ENCODE measurements at places on chromosomes 6 and 20. TPM values are rescaled to one million over a fixed set of nuclear protein-coding genes. Genes with fewer than 3 reads are reported as not detected.

The SDC4 gene
- 99.1 TPM for total RNA-seq

The MAP7 gene
- 29.9 TPM for total RNA-seq

The KCNB1 gene
- 0.52 TPM for total RNA-seq

The HNF4A gene
- total RNA-seq = not detected

The FAM229B gene
- total RNA-seq = 5.1 TPM

The OOEP gene
- 0.36 TPM for total RNA-seq

The ZNF322 gene
- 6.4 TPM for total RNA-seq

The RBCK1 gene
- 55.2 TPM for total RNA-seq

The RGS17 gene
- 1.6 TPM for total RNA-seq

The HLA-DQA1 gene
- total RNA-seq = 3.9 TPM

DNA sequence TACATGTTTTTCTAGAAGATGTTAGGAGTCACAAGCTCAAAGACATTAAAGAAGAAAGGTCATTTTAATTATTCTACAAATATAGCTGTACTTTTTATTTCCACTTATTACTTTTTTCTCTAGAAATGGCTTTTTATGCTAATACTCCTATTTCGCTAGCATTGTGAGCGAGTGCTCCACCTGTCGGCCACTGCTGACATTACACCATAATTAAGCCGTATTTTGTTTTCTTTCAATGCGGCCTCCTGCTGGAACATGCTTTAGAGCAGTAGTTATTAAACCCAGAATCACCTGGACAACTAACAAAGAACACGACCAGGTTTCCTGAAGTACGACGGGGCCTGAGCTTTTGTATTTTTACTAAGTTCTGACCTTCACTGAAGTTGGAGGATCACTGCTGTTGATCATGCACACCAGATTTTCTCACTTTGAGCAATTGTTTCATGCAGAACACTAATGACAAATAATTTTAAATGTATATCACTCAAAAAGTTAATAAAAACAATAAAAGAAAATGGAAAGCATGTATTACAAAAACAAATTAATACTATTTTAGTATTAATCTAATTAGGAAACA, 74.1 kb upstream of the PAK5 start:
- peak; percentile 53 for ATAC-seq

DNA sequence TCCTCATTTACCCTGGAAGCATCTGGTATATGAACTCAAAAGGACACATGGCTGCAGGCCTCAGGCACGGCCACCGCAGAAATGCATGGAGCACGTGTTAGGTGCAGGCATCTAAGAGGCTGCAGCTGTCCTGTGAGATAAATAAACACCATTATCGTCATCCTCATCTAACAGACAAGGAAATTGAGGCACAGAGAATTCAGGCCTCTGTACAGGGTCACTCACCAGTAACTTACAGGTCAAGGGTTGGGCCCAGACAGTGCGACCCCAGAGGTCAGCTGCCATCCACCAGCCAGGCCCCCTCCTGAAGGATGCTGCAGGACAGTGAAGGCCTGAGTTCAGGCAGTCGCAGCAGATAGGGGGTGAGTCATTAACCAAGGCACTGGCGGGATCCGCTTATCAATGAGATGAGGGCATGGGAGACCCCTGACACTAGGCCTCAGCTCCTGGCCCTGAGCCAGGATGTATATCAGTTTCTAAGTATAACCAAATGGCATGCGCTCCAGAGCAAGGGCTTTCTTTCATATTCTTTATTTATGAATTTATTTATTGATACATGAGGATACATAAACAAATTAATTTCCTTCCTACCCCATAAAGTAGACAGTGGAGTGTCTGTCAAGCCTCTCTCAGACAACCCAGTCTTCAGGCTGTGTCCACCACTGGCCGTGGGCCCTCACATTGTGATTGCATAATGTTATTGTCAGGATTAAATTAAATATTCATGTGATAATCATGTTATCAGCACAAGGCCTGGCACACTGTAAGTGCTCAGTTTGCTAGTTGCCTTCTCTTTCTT, 316.9 kb downstream of the QKI start:
- no peak for ATAC-seq

DNA sequence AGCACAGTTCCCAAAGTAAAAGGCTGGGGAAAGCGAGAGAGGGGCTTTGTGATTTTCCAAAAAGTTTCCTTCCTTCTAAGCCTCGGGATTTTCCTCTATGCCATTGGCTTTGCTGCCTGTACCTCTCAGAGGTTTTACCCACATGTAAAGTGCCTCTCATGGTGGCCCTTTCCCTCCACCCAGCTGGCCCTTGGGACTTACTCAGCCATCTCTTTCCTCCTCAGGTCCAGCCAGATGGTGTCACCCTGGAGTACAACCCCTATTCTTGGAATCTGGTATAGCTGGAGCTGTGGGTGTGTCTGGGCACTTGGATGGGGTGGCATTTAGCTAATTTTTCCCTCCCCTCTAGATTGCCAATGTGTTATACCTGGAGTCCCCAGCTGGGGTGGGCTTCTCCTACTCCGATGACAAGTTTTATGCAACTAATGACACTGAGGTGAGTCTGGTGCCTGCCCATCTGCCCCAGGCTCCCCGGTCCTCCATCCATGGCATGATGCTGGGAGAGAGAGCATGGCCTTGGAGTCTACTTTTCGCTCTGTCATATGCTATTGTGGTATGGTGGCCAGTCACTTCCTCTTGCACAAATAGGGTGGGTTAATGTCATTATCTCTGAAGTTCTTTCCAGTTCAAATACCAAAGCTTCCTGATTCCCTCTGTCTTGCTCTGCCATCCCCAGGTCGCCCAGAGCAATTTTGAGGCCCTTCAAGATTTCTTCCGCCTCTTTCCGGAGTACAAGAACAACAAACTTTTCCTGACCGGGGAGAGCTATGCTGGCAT, 1.1 kb downstream of the CTSA start:
- ATAC-seq = peak; percentile 27

- peak; percentile 45 for ATAC-seq
Measured at GRCh38 chr6:50030777-50031562, 9.2 kb upstream of the DEFB110 start.

DNA sequence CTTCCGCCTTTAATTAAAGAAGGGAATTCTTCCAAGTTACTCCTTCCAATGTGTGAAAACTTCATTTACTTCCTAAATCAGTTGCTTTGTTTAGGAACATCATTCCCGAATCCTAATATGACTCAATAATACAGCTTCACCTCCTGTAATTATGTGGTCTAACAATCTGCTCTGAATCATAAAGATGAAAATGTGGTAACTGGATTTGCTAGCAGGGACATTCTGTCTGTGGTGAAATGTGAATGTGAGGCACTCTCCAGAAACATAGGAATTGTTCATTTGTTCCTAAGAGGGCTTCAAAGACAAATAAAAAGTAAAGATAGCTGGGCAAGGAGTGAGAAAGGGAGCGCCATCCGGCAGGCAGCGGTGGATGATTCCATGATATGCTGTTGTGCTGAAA, 678.1 kb downstream of the KIF16B start:
- ATAC-seq = no peak

GRCh38 chr6:7163661-7164071, 55.9 kb downstream of the RREB1 start:
- no peak for ATAC-seq

GRCh38 chr6:40342723-40343122, 244.4 kb downstream of the LRFN2 start:
- no peak for ATAC-seq

DNA sequence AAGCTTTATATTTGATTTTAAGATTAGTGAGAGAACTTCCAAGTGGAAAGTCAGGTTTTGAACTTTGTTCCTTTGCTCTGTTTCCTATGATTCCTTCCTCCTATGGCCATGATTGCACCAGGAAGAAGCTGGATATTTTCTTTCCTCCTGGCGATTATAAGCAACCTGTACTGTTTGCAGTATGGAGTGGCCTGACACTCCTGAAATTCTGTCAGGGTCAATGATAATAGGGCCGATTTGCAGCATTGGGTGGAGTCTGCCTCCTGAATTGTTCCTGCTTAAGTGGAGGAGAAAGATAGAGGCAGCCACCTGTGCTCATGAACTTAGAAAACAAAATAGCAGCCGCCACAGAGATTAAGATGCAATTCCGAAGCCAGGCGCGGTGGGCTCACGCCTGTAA, 9.8 kb upstream of the FAM217A start:
- no peak for ATAC-seq

- ATAC-seq = no peak
Measured at GRCh38 chr6:137353842-137354397, 134.7 kb upstream of the IFNGR1 start.

DNA sequence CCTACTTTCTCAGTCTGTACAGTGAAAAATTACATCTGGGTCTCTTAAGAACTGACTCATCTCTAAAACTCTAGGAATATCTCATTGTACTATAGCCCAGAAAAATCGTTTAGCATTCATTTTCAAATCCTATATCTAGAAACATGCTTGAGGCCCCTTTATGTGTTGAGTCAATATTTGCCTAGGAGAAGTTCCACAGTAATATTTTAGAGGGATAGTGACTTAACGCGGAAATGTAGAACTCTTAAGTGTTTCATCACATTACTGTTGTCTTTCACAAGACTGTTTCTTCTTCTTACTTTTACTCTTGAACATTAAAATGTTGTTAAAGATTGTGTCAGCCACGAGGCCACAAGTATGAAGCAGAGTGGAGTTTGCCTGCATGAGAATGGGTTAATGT, 23.0 kb upstream of the MYLIP start:
- ATAC-seq = no peak

DNA sequence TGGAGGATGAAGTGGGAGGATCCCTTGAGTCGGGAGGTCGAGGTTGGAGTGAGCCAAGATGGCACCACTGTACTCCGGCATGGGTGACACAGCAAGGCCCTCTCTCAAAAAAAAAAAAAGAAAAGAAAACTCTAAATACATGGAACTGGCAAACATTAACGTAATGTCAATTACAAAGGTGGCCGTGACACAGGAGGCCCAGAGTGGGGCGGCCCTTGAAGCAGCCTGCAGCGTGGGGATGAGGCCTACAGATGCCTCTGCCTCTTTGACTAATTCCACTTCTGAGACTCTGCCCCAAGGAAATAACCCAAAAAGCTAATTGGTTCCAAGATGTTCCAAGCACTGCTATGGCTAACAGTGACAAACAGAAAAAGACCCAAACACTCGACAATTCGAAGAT, 21.2 kb downstream of the ZBTB46 start:
- ATAC-seq = no peak

- no peak for ATAC-seq
Measured at GRCh38 chr6:3506751-3507383, 50.0 kb upstream of the SLC22A23 start.

- ATAC-seq = no peak
Measured at GRCh38 chr20:45012682-45013302, 46.5 kb downstream of the STK4 start.

DNA sequence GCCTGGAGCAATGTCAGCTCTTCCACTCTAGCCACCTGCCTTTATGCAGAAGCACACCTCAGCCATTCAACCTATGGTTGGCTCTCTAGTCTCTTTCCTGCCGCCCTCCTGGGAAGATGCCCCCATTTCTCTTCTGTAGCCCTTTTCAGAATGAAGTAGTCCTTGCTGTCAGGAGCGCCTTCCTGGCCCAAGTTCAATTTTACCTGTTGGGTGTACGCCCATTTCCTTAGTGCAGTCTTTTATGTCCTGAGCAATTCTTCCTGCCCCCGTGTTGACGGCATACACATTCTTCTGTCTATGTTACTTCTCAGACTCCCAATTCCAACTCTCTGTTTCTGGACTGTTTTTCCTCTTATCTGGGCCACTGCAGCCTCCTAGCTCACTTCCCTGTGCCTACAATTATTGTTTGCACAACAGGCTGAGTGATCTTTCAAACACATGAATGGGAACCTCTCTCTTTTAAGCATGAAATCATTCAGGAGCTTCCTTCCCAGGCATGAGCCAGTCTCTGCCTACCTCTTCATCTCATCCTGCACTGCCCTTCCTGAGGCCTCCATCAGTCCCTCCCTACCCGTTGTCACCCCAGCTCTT, 389.2 kb downstream of the CD83 start:
- ATAC-seq = no peak

DNA sequence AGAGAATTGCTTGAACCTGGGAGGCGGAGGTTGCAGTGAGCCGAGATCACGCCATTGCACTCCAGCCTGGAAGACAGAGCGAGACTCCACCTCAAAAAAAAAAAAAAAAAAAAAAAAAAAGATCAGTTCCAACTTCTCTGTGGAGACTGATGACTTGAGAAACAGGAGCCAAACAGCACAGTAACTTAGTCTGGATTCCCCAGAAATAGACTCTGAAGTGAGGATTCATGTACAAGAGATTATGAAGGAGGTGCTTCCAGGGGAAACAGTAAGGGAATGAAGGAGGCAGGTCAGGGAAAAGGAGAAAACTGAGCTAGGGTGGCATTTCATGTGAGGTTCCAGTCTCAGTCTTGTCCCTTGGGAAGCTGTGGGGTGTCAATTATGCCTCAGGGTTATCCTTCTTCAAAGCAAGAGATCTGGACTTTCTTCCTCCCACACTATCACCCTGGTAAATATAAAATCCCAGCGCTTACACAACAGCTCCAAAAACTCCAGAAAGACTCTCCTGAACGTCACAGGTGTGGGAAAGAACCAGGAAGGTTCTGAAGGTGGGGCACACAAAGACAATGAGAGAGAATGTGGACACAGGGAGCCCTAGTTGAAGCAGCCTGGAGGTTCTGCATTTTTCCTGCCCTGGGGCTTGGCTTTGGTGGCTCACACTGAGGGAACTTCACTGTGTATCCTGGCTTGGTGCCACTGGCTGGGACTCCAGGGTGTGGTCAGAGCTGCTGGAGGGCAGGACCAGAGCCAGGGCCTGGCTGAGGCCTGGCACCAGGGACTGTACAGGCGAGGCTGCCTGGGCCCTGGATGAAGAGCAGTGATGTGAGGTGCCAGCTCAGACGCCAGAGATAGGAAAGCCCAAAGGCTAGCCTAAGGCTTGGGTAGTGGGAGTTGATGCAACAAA, 46.8 kb downstream of the PCNA start:
- ATAC-seq = peak; percentile 93

DNA sequence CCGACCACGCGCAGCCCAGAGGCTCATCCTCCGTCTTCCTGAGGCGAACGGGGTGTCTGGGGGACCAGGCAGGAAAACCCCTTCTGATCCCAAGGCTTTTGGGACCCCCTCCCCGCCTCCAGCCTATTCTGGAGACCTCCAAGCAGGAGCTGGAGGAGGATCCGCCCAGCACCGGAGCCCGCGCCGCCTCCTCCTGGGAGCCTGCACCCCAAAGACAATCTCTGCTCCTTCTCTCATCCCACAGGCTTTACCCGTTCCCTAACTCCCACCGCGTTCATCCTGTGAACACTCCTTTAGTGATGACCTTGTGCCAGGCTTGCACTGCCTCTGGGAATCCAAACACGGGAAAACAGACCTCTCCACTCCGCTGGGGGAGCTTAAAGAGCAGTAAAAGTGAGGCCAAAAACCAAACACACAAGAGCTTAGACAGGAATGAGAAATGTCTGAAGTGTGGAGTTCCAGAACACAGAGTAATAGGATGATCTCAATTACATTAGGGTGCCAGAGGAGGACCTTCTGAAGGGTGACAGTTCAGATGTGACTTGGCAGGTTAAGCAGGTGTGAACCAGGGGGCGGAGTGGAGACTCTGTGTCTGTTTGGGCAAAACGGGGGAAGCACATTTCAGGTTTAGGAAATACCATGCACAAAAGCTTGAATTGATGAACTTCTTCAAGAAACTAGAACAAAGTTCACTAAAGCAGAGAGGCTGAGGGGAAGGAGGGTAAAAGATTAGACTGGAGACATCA, 7.6 kb downstream of the HLA-DRB5 start:
- no peak for ATAC-seq

GRCh38 chr20:4415281-4415680, 306.4 kb upstream of the PRND start:
- no peak for ATAC-seq
